ENCODE measurements at places on chromosomes 6 and 20. TPM values are rescaled to one million over a fixed set of nuclear protein-coding genes. Genes with fewer than 3 reads are reported as not detected.

PRDM13 gene
- total RNA-seq = not detected

OPRM1 gene
- total RNA-seq = 0.45 TPM

KHDC1 gene
- 1.8 TPM for total RNA-seq

WFDC10B gene
- not detected for total RNA-seq

HRH3 gene
- not detected for total RNA-seq

PACRG gene
- total RNA-seq = not detected

LTA gene
- total RNA-seq = not detected

CCN6 gene
- not detected for total RNA-seq

TCP11 gene
- 0.73 TPM for total RNA-seq

CCN2 gene
- total RNA-seq = 130 TPM

All from stomach (tissue), 19 donors.